CD4-positive, alpha-beta T cell treated with Interleukin-4 for 4 hours (primary cell): ENCODE measurements at places on chromosomes 3 and 15.
A peak's percentile ranks its signal among the peaks of the same experiment; 100 is the strongest.

DNA sequence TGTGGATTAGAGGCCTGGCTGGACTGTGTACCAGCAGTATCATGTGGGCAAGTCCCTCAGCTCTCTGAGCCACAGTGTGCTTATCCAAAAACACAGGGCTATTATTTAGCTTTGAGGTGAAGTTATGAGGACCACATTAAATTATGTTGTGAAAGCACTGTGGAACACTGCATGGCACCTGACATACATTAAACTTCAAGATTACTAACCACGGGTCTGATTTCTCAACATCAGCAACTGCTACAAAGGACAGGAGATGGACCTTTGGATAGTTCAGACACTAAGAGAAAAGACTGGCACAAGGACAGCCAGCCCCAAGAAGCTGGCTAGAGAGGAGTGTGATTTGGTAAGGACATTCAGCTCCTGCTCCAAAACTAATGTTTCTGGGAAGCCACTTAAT, 21.3 kb downstream of the CLK3 start:
- no peak for DNase-seq

DNA sequence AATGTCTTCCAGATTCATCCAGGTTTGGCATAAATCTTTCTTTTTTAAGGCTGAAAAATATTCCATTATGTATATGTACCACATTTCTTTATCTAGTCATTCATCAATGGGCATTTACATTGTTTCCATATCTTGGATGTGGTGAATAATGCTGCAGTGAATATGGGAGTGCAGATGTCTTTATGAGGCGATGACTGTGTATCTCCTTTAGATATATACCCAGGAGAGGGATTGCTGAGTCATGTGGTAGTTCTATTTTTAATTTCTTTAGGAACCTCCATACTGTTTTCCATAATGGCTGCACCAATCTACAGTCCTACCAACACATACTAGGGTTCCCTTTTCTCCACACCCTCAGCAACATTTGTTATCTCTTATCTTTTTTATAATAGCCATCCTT, 96.3 kb downstream of the LRRC28 start:
- no peak for DNase-seq

GRCh38 chr3:195260280-195260905, 10.6 kb downstream of the XXYLT1 start:
- DNase-seq = peak; percentile 41

DNA sequence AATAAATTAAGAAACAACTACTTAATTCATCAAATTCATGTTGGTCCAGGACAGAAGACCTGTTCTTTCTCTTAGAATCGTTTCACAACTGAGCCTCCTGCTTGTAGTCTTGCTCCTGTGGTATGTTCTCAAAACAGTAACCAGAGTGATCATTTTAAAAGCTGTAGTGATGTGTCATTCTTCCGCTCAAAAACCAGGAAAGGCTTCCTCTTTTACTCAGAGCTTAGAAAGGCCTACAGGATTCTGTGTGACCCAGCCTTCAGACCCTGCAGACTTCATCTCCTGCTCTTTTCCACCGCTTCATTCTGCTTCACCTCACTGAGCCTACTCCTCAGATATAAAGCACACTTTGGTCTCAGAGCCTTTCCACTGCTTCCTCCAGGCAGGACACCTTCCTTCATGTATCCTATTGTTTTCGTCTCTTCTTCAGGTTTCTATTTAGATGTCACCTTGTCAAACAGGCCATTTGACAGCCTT, 22.7 kb downstream of the ST6GAL1 start:
- peak; percentile 35 for DNase-seq

DNA sequence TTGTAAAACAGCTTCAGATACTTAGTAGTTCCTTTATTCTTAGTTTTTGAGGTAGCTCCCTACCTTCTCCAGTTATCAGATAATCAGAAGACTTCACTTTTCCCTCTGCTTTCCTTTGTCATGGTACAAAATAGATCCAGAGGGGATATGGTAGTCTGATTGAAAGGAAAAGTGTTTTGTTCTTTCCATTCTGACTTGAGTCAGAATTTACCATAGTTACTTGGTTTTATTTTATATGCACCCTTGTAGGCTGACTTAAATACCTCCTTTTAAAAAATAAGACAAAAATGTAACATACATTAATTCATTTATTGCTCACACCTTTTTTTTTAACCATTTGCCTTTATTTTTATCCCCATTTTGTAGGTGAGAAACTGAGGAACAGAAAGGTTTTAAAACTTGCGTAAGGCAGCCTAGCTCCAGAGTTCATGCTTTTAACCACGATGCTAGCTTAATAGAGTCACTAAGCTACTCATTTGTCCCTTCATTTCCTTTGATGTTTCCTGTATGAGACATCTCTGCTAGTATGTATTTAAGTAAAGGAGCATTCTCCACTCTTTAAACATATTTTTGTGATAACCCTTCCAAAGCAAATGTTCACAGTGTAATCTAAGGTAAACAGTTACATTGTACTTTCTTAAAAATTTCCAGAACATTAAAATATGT, 187.5 kb downstream of the KLHL25 start:
- peak; percentile 22 for DNase-seq

DNA sequence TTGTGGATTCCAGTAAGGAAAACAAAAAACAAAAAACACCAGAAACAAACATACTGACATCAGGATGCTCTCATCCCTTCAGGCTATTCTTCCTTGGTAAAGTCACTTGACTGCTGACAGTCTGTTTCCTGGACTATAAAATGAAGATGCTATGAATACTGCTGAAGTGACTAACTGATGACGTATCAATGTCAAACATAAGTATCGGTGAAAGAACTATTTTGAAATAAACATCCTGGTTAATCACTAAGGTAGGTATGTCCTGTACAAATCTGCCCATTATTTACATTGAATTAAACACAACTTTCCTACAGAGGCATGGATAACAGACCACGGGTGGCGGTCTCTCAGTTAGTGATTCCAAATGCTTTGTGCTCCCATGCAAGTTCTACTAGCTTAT, 45.9 kb downstream of the CHAC1 start:
- DNase-seq = no peak

DNA sequence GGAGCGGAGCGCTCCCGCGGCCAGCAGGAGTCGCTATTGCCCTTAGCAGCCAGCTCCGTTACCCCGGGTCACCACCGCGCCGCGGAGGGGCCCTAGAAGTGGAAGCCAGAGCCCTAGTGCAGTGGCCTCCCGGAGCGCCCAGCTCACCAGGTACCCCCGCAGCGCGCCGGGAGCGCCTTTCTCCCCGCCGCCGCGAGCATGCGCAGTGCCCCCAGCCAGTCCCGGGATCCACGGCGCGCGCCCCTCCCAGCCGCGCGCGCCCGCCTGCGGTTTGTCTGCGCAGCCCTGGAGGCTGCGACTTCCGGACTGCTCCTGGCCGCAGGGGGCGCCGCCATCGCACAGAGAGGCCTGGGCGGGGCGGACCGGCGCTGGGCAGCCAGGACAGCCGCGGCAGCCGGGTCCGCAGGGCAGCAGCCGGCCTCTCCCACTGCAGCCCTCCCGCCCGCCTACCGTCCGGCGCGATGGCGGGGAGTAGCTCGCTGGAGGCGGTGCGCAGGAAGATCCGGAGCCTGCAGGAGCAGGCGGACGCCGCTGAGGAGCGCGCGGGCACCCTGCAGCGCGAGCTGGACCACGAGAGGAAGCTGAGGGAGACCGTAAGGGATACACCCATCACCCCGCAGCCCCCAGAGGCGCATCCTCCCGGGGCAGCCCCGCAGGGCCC, 5.7 kb downstream of the TPM1 start:
- peak; percentile 85 for DNase-seq

DNA sequence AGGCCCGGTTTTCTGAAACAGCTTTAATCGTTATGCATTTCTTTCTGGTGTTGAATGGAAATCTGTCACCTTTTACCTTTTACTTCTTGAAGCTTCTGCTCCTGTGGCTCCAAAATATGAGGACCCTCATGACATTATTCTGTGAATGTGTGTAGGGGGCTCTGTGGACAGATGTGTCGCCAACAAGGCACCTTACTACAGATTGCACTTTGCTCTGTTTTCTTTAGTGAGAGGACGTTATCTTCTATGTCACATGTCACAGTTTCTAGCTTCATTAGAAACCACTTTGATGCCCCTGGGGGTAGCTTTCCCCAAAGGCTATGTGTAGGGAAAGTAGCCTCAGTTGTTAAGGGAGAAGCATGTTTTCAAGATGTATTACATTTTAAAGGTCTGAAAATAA, 195.6 kb downstream of the ZNF621 start:
- DNase-seq = no peak
